ENCODE measurements at places on chromosomes 5 and 9.
A peak's percentile ranks its signal among the peaks of the same experiment; 100 is the strongest.

- no peak overlapping the region for H3K4me3 ChIP-seq
- no peak for DNase-seq
- no peak overlapping the region for H3K27ac ChIP-seq
- H3K36me3 ChIP-seq = no peaks in the 10 kb centered on the region
- peaks cover 63% of the 10 kb centered on the region for H3K27me3 ChIP-seq
Observed at GRCh38 chr5:76954383-76954763, 1.5 kb downstream of the CRHBP start.

- no peak overlapping the region for H3K4me3 ChIP-seq
- no peak for DNase-seq
- H3K36me3 ChIP-seq = no peaks in the 10 kb centered on the region
Observed at GRCh38 chr9:99660191-99660636, 161.5 kb upstream of the NR4A3 start.

GRCh38 chr5:149724884-149725283, 5.2 kb upstream of the PPARGC1B start:
- H3K4me1 ChIP-seq = peaks cover 9% of the 10 kb centered on the region
- DNase-seq = no peak
- H3K4me3 ChIP-seq = no peak overlapping the region
- peak overlapping the region; percentile 28 for H3K27ac ChIP-seq
- peaks cover 13% of the 10 kb centered on the region for H3K27me3 ChIP-seq
- H3K36me3 ChIP-seq = no peaks in the 10 kb centered on the region

GRCh38 chr9:115204904-115205453, 87.0 kb upstream of the TNC start:
- H3K27me3 ChIP-seq = peaks cover 17% of the 10 kb centered on the region
- H3K4me1 ChIP-seq = peaks cover 40% of the 10 kb centered on the region
- no peak overlapping the region for H3K27ac ChIP-seq
- no peak for DNase-seq

DNA sequence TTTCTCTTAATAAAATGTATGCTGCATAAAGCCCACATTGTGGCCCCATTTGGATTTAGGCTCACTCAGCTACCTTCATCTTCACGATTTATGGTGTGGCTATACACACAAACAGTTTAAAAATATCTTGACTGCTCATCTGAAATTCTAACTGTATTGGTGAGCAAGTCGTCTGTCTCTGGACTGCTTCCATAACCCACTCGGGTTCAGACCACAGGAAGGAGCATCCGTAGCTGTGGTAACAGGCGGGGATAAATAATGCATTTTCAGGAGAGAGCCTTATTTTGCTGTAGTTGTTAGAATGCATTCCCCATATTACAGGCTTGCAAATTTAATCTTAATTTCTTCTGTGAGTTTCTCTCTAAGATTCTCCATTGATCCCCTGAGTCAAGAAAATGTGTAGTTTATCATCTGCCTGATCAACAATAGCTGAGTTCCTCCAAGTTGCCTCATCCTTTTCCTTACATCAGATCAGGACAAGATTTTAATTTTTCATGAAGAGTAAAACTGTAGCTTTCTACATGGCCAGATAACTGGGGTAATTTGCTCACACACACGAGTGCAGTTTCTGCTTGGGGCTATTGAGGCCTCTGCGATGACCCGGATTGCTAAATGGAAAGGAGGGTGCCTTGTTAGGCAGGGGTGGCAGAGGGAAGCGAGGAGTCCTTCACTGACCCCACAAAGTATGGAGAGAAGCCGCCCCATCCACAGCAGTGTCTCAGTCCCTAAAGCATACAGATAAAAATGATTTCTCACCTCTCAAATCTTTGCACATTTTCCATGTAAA, 133.9 kb downstream of the FSTL4 start:
- H3K4me1 ChIP-seq = peaks cover 3% of the 10 kb centered on the region
- peaks cover 39% of the 10 kb centered on the region for H3K27me3 ChIP-seq
- no peak for DNase-seq
- no peaks in the 10 kb centered on the region for H3K36me3 ChIP-seq

DNA sequence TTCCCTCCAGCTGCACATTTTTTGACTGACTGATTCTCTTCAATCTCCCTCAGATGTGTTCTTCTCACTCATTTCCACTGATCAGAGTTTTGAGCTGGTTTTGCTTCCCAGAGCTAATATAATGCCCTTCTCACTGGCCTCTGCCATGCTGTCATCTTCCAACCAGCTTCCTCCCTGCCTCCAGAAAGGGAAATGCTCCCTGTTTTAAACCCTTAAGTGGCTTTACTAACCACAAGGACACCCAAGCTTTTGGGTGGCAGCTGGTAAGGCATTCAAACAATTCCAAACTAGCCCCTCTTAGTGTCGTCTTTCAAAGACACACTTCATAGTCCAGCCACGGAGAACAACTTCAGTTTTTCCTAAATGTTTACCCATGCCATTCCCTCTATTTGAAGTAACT, 172.5 kb downstream of the CRB2 start:
- peaks cover 5% of the 10 kb centered on the region for H3K36me3 ChIP-seq
- H3K27me3 ChIP-seq = peaks cover 1% of the 10 kb centered on the region
- no peak overlapping the region for H3K4me3 ChIP-seq
- no peaks in the 10 kb centered on the region for H3K4me1 ChIP-seq
- no peak overlapping the region for H3K27ac ChIP-seq

DNA sequence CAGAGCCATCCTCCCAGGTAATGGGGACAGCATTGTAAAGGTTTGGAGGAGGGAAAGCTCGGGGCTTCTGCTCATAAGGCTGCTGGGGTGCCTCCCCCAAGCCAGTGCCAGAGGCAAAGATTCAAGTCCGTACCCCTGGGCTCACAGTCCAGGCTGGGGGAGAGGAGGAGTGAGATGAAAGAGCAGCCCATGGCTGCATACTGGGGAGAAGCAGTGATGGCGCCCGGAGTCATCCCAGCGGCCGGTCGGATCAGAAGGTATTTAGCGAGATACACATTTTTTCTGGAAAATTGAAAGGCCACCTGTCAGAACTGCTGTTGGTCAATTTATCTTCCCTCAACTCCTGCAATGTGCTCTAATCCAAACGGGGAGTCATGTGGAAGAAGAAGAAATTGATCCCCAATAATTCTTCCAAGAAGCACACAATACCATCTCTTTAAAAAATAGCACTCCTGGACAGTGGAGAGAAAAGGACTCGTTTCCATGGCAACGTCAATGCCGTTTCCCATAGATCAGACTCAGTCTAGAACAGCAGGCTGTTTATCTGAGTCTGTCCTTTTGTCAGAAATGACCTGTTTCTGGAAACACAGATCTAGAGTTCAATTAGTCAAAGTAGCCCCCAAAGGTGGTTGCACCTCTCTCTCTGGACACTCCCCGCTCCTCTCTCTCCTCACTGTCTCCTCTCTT, 65.9 kb downstream of the NSG2 start:
- no peaks in the 10 kb centered on the region for H3K4me1 ChIP-seq
- H3K36me3 ChIP-seq = no peaks in the 10 kb centered on the region
- H3K27me3 ChIP-seq = no peaks in the 10 kb centered on the region
- no peak for DNase-seq

DNA sequence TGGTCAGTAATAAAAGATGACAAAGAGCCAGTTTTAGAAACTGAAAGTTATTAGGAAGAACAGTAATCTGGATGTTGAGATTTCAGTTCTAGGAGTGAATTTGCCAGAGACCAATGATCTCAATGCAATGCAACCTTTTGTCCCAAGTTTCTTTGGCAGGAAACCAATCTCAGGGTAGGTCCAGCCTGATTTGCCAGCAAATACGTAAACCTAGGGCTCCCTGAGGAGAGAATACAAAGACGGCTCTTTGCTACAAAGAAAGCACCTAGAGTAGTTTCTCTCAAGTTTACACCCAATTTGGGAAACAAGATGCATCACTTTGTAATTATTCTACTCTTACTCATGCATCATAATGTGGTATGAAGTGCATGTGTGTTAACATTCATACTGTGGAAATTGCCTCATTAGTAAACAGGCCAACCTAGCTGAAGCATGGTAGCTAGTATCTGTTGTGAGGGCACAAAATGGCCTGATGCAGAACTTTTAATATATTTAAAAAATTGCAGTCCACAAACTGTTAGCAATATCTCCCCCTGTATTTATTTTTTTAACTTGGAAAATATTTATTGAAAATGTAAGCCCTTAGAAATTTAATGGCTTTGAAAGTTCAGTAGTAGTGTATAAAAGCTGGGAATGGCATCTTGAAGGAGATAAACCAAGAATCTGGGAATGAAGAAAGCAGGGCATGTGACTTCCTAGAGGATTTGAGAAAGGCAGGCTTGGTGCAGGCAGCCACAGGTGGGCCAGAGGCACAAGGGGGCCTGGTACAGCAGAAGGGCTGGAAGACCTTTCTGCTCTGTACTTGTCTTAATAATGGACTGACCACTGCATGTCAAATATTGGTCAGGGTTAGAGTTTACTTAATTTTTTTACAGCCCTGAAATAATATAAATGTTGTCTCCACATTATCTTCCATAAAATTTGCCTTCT, 59.5 kb downstream of the MAST4 start:
- no peak overlapping the region for H3K4me3 ChIP-seq
- no peak for DNase-seq
- H3K36me3 ChIP-seq = no peaks in the 10 kb centered on the region
- H3K27ac ChIP-seq = no peak overlapping the region

DNA sequence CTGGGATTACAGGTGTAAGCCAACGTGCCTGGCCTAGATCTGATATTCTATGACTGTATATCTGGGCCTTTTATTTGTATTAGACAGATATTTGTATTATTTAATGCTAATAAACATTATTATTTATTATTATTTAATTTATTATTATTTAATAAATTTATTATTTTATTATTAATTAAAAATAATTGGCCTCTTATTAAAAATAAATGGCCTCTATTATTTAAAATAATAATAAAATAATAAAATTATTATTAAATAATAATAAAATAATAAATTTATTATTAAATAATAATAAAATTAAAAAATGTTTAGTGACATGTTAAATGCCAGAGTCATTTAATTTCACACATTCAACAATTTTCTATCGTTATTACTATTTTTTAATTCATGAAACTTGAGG, 9.8 kb upstream of the COL15A1 start:
- H3K27me3 ChIP-seq = peaks cover 14% of the 10 kb centered on the region
- no peaks in the 10 kb centered on the region for H3K4me1 ChIP-seq
- H3K4me3 ChIP-seq = no peak overlapping the region
- H3K36me3 ChIP-seq = no peaks in the 10 kb centered on the region
- no peak overlapping the region for H3K27ac ChIP-seq
